ENCODE measurements at places on chromosomes 6 and 20. TPM values are rescaled to one million over a fixed set of nuclear protein-coding genes. Genes with fewer than 3 reads are reported as not detected.

LPA gene
- polyA plus RNA-seq, result 0.25 TPM

USP49 gene
- 9.5 TPM for polyA plus RNA-seq

KATNA1 gene
- 34.9 TPM for polyA plus RNA-seq

NFS1 gene
- 32.3 TPM for polyA plus RNA-seq

LRRC1 gene
- 28.7 TPM for polyA plus RNA-seq

CAP2 gene
- 12.9 TPM for polyA plus RNA-seq

NQO2 gene
- 72.7 TPM for polyA plus RNA-seq

SLC13A3 gene
- 10.2 TPM for polyA plus RNA-seq

SYCP2L gene
- 4.1 TPM for polyA plus RNA-seq

TRDN gene
- polyA plus RNA-seq, result 1.8 TPM

HRH3 gene
- 0.25 TPM for polyA plus RNA-seq

CST7 gene
- 0.31 TPM for polyA plus RNA-seq

GLP1R gene
- polyA plus RNA-seq, result 0.64 TPM

NRSN2 gene
- polyA plus RNA-seq, result 53.5 TPM

DEFB124 gene
- polyA plus RNA-seq, result not detected

HELZ2 gene
- 11.8 TPM for polyA plus RNA-seq

MARCKS gene
- 260 TPM for polyA plus RNA-seq

ESF1 gene
- polyA plus RNA-seq, result 22.4 TPM

DLL1 gene
- 9.2 TPM for polyA plus RNA-seq

BPIFB2 gene
- not detected for polyA plus RNA-seq

PDCD2 gene
- polyA plus RNA-seq, result 81.1 TPM

C6orf58 gene
- 1.2 TPM for polyA plus RNA-seq

HAO1 gene
- 0.08 TPM for polyA plus RNA-seq

LY6G6F gene
- polyA plus RNA-seq, result 1.0 TPM

TP53INP2 gene
- polyA plus RNA-seq, result 12.8 TPM

MAS1 gene
- 0.03 TPM for polyA plus RNA-seq

PRR18 gene
- 0.30 TPM for polyA plus RNA-seq

PRICKLE4 gene
- 3.6 TPM for polyA plus RNA-seq

PABPC1L gene
- polyA plus RNA-seq, result 41.7 TPM

DACT2 gene
- 19.9 TPM for polyA plus RNA-seq

SIRPD gene
- polyA plus RNA-seq, result not detected

SLC24A3 gene
- 4.5 TPM for polyA plus RNA-seq

WASF1 gene
- 63.6 TPM for polyA plus RNA-seq

COL10A1 gene
- polyA plus RNA-seq, result 0.36 TPM

TSPYL4 gene
- polyA plus RNA-seq, result 63.6 TPM

TAF8 gene
- polyA plus RNA-seq, result 20.1 TPM

PRRC2A gene
- 215 TPM for polyA plus RNA-seq

PDE10A gene
- 20.3 TPM for polyA plus RNA-seq

RPP40 gene
- 11.7 TPM for polyA plus RNA-seq

JAG1 gene
- 181 TPM for polyA plus RNA-seq

MROH8 gene
- 7.8 TPM for polyA plus RNA-seq

GNAS-AS1 gene
- 1.3 TPM for polyA plus RNA-seq

ENPP4 gene
- 19.0 TPM for polyA plus RNA-seq

GGTLC1 gene
- polyA plus RNA-seq, result not detected

RAD21L1 gene
- not detected for polyA plus RNA-seq

SYTL3 gene
- polyA plus RNA-seq, result 4.6 TPM

TOX2 gene
- polyA plus RNA-seq, result 5.1 TPM

TUBB1 gene
- polyA plus RNA-seq, result 1.8 TPM
